Activated CD4-positive, alpha-beta T cell treated with anti-CD3 and anti-CD28 coated beads, Interleukin-2, amount 10 ng/mL, durations not matched to agents 24 days and 14 days (primary cell): ENCODE measurements at places on chromosomes 11 and 22. TPM values are rescaled to one million over a fixed set of nuclear protein-coding genes. Genes with fewer than 3 reads are reported as not detected.

The CHADL gene
- total RNA-seq: 0.33 and 0.47 TPM in 2 replicates

The AQP11 gene
- 0.38 and 0.65 TPM in 2 replicates for total RNA-seq

The OR52B6 gene
- not detected in 2 replicates for total RNA-seq

The APOBEC3A gene
- not detected in 2 replicates for total RNA-seq

The P2RX6 gene
- not detected in 2 replicates for total RNA-seq

The ARHGAP32 gene
- 5.7 and 7.1 TPM in 2 replicates for total RNA-seq

DNA sequence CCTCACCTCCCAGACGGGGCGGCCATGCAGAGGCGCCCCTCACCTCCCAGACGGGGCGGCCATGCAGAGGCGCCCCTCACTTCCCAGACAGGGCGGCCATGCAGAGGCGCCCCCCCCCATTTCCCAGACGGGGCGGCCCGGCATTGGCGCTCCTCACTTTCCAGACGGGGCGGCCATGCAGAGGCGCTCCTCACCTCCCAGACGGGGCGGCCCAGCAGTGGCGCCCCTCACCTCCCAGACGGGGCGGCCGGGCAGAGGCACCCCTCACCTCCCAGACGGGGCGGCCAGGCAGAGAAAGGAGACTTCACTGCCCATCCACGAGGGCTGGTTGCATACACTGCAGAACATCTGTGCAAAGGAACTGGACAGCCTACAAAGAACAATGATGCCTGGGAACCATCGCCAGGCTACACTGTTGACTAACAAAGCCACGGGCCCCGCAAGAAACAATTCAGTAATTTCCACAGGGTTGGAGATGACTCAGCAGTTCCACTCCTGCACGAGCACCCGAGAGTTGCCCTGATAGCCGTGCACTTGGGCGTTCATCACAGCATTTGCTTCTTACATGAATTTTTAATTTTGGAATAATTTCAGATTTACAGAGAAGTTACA, 58.7 kb downstream of the CTTN start:
- no peak for DNase-seq

GRCh38 chr11:64713016-64713707, 9.8 kb downstream of the NRXN2 start:
- DNase-seq: peak; percentile 70

- no peak for DNase-seq
Observed at GRCh38 chr22:16609548-16610261, 17.1 kb upstream of the CCT8L2 start.

- no peak for DNase-seq
Observed at GRCh38 chr11:62139526-62140303, 15.9 kb downstream of the INCENP start.

GRCh38 chr22:46027211-46028105, 50.5 kb upstream of the WNT7B start:
- DNase-seq: no peak

- no peak for DNase-seq
Observed at GRCh38 chr11:16154715-16155396, 201.5 kb downstream of the SOX6 start.

DNA sequence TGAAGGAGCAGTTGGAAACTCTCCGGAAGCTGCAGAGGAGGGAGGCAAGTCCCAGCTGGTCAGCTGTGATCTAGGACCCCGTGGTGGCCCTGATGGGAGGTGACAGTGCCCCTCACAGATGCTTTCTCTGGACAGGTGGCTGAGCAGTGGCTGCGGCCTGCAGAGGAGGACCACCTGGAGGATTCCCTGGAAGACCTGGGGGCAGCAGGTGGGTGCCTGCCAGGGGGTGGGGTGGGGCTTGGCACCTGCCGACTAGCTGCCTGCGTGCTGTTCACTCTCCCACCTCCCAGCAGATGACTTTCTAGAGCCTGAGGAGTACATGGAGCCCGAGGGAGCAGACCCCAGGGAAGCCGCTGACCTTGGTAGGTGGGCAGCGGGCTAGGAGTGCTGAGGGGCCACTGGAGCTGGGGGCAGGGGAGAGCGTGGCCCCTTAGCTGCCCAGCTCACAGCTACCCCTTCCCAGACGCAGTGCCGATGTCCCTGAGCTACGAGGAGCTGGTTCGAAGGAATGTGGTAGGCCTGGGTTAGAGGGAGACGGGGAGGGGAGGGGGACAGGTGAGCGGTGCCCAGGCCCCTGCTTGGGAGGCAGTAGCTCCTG, 3.1 kb downstream of the SCO2 start:
- DNase-seq: no peak

GRCh38 chr22:18075720-18076497, 1.9 kb upstream of the PEX26 start:
- peak; percentile 87 for DNase-seq

GRCh38 chr11:68889948-68890446, 13.6 kb downstream of the MRPL21 start:
- DNase-seq: no peak
